T-cell (primary cell): ENCODE measurements at places on chromosomes 4 and X.
A peak's percentile ranks its signal among the peaks of the same experiment; 100 is the strongest.

- H3K27ac ChIP-seq = no peak overlapping the region
- peak overlapping the region; percentile 82 for H3K4me3 ChIP-seq
- no peak for DNase-seq
- peaks cover 3% of the 10 kb centered on the region for H3K4me1 ChIP-seq
These were observed 519 bp downstream of the SLC25A4 start for GRCh38 chr4:185143601-185143969.

- no peak overlapping the region for H3K27ac ChIP-seq
- H3K36me3 ChIP-seq = no peaks in the 10 kb centered on the region
- H3K4me1 ChIP-seq = no peaks in the 10 kb centered on the region
- peaks cover 5% of the 10 kb centered on the region for H3K27me3 ChIP-seq
- no peak for DNase-seq
These were observed 110.2 kb upstream of the TENM3 start for GRCh38 chr4:182133033-182133432.

GRCh38 chrX:54561622-54562021 lies 31.6 kb downstream of the GNL3L start:
- no peak overlapping the region for H3K4me3 ChIP-seq
- peaks cover 38% of the 10 kb centered on the region for H3K36me3 ChIP-seq
- no peak for DNase-seq
- no peaks in the 10 kb centered on the region for H3K4me1 ChIP-seq

DNA sequence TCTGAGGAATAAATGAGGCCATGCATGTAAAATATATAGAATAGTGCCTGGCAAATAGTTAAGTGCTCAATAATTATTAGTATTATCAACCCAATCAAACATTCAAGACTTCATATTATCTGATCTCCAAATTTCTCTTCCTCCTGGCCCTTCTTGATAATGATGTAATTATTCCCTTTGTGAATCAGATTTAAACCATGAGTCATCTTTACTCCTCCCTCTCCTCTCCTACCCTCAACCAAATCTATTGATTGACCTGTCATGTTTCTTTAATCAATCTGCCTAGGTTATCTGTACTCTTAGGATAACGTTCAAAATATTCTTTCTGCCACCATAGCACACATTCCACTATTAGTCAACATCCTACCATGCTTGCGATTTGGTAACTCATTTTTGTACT lies 129.8 kb upstream of the NAP1L5 start:
- H3K4me1 ChIP-seq = peaks cover 8% of the 10 kb centered on the region
- H3K36me3 ChIP-seq = no peaks in the 10 kb centered on the region
- no peaks in the 10 kb centered on the region for H3K27me3 ChIP-seq
- H3K27ac ChIP-seq = no peak overlapping the region
- H3K4me3 ChIP-seq = no peak overlapping the region

- no peaks in the 10 kb centered on the region for H3K4me1 ChIP-seq
- no peak overlapping the region for H3K4me3 ChIP-seq
- no peaks in the 10 kb centered on the region for H3K27me3 ChIP-seq
- no peak overlapping the region for H3K27ac ChIP-seq
- H3K36me3 ChIP-seq = no peaks in the 10 kb centered on the region
- no peak for DNase-seq
These were observed 243.4 kb downstream of the AR start for GRCh38 chrX:67787196-67787595.

DNA sequence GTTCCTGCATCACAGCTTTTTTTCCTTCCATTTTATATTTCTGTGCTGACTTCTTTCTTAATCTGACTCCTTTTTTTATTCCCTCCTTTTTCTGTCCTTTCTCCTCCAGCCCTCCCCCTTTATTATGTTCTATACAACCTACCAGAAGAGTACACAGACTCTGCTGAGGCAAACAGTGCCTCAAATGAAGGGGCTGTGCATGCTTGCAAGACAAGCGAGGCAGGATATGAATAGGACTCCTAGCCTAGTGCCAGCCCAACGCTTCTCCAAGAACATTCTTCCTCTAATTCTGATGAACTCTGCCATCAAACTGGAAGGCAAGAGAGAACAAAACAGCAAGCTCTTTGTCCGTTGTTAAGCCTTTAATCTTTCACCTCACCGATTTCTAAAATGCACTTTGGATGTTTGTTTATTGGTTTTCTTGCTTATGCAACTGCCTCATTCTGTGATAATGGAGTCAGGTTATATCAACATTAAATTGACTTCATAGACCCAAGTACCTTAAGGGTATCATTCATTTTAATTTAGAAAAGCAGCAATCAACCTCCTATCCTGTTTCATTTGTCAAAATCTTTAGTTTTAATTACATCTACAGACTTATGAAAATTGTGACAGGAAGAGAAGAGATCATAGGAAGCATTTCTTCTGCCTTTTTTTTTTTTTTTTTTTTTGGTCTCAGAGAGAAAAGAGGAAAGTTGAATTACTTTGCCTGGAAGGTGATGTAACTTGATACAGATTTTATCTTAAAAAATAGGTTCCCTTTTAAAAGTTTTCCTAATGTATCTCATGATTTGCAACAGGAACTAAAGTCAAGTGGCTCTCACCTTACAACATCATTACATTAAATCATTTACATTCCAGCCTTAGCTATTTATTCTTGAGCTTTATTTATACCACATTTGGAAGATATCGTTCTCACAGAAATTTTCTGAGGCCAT lies 284.7 kb upstream of the FTHL17 start:
- H3K4me1 ChIP-seq = no peaks in the 10 kb centered on the region
- DNase-seq = no peak
- H3K36me3 ChIP-seq = no peaks in the 10 kb centered on the region
- no peak overlapping the region for H3K4me3 ChIP-seq
- no peak overlapping the region for H3K27ac ChIP-seq
